Stimulated activated CD4-positive, alpha-beta T cell treated with anti-CD3 and anti-CD28 coated beads, Interleukin-1b, Interleukin-23, amount 100 ng/mL, for 48 hours (primary cell): ENCODE measurements at places on chromosomes 2 and 18.

- no peak for DNase-seq
These were observed 193.8 kb upstream of the RND3 start for GRCh38 chr2:150681120-150681804.

DNA sequence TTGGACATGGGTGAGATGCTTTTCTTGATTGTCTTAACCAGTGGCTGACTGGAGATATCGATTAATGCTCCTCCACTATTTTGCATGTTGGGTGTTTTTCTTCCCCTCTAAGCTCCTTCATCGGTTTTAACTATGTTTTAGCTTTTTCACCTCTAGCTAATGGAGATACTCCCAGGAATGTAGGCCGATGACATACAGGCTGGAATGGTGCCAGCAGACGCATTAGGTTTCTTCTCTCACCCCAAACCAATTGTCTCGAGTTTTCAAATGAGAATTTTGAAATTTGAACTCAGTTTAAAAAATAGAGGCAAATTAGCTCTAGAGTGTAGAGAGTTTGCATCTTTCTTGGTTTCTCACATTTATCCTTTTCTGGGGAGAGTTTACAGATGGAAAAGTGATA is 247.6 kb downstream of the RPRM start:
- no peak for DNase-seq

DNA sequence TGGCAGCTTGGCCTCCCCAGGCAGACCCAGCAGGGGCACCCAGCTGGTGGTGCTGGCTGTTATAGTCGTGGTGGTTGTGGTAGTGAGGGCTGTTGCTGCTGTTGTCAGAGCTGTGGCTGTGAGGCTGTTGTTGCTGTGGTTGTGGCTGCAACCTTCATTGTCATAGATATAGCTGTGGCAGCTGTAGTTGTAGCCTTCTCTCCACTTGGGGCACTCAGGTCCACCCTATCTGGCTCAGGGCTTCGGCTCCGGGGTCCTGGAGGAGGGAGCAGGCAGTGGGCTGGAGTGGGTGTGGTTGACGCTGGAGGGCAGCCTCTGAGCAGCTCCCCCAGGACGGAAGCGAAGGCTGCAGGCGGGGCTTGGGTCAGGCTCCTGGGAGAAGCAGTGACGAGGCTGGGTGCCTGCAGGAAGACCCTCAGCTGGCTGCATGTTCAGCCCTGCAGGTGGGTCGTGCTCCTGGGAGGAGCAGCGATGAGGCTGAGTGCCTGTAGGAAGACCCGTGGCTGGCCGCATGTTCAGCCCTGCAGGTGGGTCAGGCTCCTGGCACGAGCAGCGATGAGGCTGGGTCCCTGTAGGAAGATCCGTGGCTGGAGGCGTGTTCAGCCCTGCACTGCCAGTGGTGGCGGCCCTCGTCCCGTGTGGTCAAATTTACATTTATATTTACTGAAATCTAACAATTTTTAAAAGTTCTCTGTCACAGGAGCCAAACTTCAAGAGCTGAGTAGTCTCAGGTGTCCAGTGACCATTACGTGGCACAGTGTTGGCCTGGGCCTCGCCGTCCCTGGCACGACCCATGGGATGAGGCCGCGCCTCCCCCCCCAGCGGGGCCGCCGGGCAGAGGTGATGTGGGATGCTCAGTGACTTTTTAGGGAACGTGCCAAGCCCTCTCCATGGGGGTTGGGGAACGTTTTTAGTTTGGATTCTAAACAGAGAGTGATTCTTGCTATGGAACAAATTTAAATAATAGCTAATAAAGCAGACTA is 79.2 kb upstream of the PXDN start:
- no peak for DNase-seq

- no peak for DNase-seq
These were observed 16.3 kb upstream of the RAB10 start for GRCh38 chr2:26017464-26018183.

- DNase-seq: no peak
These were observed 155.3 kb downstream of the DDX1 start for GRCh38 chr2:15746703-15747550.

- DNase-seq: no peak
These were observed 56.5 kb downstream of the TCF7L1 start for GRCh38 chr2:85189606-85190270.

DNA sequence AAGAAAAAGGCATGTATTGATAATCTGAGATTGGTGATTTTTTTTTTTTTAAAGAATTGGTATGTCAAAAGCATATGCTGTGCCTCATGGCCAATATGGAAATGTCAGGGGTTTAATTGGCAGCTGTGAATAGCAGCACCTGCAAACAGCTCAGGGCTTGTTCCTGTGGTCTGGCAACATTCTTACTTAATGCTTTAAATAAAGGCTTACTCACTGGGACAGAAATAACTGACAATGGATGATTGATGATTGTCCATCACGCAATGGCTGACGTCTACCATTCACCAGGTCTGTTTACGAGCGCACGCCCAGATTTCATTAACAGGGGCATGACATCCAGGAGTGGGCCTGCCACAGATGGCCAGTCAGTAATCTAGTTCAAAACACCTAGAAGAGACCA is 66.7 kb downstream of the ETAA1 start:
- DNase-seq: no peak

DNA sequence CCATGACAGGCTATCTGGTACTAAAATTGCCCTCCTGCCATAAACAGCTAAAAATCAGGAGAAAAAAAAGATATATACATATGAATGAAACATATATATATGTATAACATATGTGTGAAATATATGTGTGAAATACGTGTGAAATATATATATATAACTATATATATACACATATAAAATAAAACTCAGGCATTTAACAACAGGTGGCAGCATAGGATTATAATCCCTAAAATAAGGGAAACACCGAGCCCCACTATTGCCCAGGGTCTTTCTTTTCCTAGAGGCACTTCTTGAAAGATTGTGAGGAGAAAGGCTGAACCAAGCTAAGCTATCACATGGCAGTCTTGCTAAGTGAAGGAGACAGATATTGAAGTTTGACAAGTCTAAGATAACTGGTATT is 65.9 kb upstream of the CYTIP start:
- DNase-seq: no peak

- DNase-seq: no peak
These were observed 221.4 kb upstream of the EPAS1 start for GRCh38 chr2:46075848-46076247.

DNA sequence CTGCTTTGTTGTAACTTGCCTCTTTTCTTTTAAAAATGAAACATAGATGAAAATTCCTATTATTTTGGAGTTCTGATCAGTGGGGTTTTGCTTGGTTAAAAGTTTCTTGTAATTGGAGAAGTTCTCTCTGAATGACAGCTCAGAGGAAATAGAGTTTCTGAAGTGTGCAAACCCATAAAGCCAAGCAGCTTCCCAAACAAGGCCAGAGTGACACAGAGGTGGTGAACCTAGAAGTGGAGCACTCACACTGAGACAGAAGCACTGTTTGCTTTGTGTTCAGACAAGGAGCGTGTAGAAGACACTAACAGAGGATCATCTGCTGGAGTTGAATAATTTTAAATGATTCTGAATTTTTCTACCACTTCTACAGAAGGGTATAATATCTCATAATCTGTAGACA is 49.2 kb downstream of the FBXO48 start:
- no peak for DNase-seq

DNA sequence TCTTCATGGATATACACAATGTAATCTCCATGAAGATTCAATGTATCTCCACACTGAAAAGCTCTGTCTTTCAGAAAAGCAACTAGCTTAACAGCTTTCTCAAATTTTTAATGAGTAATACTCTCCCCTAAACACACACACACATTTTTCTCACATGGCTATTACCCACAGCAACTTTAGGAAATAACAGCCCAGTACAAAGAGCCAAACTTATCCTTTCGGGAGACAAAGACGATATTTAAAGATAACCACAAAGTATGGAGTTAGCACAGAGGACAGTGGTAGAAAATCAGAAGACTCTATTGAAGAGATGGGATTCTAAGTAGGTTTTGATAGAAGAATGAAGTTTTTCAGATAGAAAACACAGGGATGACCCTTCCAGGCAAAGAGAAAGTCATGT is 394.9 kb upstream of the TRIB2 start:
- DNase-seq: no peak

DNA sequence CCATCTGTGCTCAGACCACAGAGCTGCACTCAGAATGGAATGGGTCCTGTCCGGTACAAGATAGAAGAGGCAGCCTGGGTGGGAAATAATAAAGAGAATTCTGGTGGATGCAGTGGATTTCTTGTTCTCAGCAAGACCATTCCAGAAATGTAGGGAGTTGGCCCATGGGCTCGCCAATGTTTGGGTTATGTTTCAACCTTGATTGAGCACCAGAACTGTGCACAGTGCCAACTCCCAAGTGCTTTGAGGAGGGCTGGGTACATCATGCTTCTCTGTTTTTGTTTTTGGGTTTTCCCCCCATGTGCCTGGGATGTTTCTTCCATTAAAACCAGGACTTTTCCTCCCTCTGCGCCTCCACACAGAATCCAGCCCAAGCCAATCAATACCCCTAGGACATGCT is 304.1 kb downstream of the TNS1 start:
- DNase-seq: no peak

- no peak for DNase-seq
These were observed 1820.1 kb upstream of the LRRTM1 start for GRCh38 chr2:82124629-82125028.

DNA sequence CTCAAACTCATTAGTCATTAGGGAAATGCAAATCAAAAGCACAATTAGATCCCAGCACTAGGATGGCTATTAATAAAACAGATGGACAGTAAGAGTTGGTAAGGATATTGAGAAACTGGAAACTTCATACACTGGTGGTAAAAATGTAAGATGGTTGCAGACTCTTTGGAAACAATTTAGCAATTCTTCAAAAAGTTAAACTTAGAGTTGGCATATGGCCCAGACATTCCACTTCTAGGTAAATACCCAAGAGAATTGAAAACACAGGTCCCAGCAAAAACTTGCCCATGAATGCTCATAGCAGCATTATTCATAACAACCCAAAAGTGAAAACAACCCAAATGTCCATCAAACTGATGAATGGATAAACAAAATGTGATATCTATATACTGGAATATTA is 84.9 kb upstream of the ZFP36L2 start:
- DNase-seq: no peak

DNA sequence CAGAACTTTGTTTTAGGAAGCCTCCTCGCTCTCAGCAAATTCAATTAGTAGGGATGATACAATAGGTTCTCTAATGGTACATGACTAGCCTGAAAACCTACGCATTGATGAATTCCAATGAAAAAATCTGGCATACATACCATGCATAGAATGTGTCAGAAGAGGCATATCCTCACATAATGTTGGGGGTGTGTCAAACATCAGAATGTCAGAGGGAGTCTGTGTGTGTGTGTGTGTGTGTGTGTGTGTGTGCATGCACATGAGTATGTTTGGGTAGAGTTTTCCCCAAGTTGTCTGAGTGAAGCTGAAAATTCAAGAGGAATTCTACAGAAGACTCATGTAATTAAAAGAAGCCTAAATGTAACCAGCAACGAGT is 78.5 kb downstream of the FIGN start:
- no peak for DNase-seq

DNA sequence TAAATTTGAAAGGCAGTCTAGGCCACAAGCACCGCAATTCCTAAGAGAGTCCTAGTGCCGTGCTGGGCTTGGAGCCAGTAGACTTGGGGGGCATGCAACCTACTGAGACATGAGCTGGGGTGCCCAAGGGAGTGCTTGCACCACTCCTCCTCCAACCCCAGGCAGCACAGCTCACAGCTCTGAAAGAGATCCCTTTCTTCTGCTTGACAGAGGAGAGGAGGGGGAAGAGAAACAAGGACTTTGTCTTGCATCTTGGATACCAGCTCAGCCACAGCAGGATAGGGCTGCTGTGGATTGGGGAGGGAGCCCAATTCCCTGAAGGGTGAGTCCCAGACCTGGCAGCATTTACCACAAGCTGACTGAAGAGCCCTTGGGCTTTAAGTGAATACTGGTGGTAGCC is 134.6 kb downstream of the TMEM131 start:
- DNase-seq: no peak

GRCh38 chr2:142822190-142822589 is 55.3 kb upstream of the KYNU start:
- no peak for DNase-seq

DNA sequence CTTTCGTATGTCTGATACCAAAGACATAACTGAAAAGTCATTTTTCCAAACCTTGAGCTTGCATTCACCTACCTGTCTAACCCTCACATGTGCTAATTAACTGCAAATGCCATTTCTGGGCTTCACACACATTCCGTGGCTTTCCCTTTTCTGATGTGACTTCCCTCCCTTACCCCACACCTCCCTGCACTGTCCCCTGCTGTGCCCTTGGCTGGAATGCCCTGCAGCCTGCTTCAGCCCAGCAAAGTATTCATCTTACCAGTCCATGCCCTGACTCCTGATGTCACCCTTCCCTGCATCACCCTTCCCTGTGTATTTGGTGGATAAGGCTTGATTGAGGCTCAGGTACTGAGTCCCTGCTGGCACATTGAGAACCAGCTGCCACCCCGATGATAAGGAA is 12.2 kb downstream of the RETSAT start:
- no peak for DNase-seq

GRCh38 chr2:165624470-165624800 is 154.9 kb downstream of the CSRNP3 start:
- no peak for DNase-seq

DNA sequence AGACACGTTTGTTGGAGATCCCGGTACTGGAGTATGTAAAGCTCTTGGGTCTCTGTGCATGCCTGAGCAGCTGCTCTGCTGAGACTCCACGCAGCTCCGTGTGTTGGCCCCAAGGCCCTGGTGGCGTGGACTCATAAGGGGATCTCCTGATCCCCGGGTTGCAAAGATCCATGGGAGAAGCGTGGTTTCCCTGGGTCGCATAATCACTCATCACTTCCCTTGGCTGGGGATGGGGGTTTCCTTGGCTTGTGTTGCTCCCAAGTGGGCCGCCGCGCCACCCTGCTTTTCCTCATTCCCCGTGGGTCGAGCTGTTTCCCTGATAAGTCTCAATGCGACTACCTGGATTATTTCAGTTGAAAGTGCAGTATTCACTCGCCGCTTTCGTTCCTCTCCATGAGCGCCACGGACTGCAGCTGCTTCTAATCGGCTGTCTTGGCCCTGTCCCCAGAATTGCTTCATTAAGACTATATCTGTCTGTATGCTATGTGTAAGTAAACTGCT is 76.0 kb downstream of the EPC2 start:
- no peak for DNase-seq

DNA sequence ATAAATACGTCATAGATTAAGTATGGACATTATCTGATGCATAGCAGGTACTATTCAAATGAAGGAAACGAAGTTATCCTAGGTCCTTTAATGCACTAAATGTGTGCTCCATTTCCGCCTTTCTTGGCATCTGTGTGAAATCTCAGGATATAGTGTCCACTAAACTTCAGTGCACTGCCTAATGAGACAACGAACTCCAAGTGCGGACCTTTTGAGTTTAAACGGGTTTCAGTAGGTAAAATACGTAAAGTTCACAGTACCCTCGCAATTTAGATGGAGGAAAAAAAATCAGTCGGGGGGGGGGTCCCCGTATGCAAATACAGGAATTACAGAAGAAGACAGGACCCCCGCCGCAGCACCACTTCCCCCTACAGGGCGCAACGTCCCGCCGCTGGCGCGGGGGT is 729 bp upstream of the REL start:
- DNase-seq: no peak

- no peak for DNase-seq
These were observed 48.8 kb downstream of the MAP3K20 start for GRCh38 chr2:173124441-173124840.

- no peak for DNase-seq
These were observed 22.0 kb upstream of the ASPRV1 start for GRCh38 chr2:69983392-69983966.

GRCh38 chr2:136116151-136116812 is 1.7 kb downstream of the CXCR4 start:
- DNase-seq: peak; percentile 59

- no peak for DNase-seq
These were observed 129.1 kb downstream of the NDUFA10 start for GRCh38 chr2:239896075-239896474.
